ENCODE measurements at places on chromosomes 2 and 18.

- DNase-seq: no peak
Observed at GRCh38 chr2:37394263-37394662, 49.8 kb downstream of the QPCT start.

- DNase-seq: no peak
Observed at GRCh38 chr2:20377741-20378140, 27.1 kb upstream of the PUM2 start.

DNA sequence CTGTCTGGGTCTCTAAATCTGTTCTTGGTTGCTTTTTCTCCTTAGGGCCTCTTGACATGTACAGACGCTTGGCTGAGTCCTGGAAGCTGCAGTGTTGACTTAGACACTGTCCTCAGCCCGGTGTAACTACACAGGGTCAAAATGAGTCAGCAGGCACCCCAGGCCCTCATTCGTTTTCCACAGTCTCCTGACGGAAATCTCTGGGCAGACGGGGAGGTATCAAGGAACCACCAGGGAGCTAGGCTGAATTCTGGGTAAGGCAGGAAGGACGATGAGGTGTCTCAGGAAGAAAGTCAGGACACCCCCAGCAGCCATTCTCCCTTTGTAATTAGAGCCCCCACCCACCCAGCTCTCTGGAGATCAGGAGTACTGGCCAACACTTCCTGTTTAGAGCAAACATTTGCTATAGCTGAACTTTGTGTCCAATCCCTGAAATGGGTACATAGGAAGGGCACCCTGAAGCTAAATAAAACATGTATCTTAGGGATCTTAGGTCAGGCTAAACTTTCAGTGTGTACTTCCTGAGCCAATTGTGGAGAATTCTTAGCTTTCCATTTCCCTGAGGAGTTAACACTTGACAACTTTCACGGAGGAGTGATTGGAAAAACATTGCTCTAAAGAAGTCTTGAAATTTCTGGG lies 23.9 kb upstream of the EPAS1 start:
- no peak for DNase-seq

DNA sequence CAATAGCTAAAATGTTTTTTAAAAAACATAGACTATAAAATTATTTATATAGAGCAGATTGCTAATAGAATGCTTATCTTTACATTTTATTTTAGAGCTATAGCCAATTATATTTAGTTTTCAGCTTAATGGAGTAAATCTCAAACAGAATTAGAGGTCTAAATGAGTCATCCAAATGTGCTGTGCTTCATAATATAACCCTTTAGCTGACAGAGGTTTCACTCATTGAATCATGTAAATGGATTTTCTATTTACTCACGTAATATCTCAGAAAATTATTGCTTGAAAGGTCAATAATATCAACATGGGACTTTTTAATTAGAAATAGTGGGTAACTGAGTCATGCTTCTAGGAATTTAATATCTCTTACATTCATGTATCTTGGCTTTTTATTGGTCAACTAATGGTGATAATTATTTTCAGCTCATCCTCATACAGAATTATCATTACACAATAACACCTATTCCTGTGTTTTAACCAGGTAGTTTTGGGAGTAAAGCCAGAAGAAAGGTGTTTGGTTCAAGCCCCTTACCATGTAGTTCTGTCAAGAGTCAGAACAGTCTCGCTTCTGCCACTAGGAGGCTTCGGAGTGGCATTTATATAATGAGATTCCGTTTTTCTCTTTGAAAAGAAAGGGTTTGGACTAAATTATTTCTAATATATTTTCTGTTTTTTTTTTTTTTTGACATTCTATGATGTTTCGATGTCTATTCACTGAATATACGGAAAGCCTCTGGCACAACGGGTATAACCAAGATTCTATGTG lies 217.6 kb downstream of the CDH7 start:
- DNase-seq: no peak

- no peak for DNase-seq
Observed at GRCh38 chr2:120539937-120540718, 194.2 kb downstream of the INHBB start.

DNA sequence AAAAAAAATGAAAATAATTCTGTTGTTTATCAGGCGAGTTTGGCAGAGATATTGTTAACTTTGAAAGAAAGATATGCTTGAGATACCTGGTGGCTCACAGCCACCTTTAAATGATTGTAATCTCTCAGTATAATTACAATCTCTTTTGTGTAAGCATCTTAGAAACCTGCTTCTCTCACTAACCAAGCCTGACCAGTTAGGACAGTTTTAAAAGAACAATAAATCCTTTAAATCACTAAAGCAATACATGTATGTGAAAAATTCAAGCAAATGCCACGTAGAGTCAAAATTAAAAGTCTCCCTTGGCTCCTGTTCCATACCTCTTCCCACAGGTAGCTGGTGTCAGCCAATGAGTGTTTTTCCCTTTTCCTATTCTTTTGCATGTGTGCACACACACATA lies 15.7 kb upstream of the SGPP2 start:
- no peak for DNase-seq

GRCh38 chr18:35513181-35513936 lies 15.6 kb upstream of the INO80C start:
- DNase-seq: no peak

DNA sequence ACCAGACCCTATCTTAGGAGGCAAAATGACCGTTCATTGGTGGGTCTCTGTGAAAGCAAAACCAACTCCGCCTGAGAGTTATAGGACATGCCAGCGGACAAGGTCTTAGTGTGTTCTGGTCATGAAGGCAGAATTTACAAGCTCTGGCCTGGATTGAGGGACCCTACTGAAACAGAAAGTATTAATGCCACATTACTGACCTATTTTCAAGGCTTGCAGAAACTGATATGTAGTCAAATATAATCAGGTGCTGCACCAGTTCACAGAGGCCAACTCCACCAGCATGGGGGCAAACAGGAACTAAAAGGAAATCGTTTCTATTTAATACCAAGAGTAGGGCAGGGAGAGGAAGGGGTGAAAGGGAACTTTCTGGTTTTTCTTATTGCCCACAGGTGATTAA lies 19.7 kb downstream of the TYMS start:
- no peak for DNase-seq

DNA sequence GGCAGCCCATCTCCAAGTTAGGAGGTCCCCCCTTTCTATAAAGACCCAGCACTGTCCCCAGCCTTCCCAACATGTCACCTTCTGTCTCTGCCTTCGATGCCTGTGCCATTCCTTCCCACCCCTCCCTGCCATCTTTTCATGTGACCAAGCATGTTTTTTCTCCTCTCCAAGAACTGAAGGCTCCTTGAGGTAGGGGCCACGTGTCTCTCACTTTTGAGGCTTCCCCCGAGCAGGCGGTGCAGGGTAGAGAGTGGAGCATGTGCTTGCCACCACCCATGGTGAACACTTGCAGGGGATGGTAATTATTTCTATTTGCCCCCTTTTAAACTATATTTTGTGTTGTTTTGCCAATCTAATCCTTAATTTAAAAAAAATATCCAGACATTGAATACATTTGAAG lies 168.4 kb downstream of the ACKR3 start:
- no peak for DNase-seq

- no peak for DNase-seq
Observed at GRCh38 chr18:10965119-10965518, 184.2 kb downstream of the PIEZO2 start.

DNA sequence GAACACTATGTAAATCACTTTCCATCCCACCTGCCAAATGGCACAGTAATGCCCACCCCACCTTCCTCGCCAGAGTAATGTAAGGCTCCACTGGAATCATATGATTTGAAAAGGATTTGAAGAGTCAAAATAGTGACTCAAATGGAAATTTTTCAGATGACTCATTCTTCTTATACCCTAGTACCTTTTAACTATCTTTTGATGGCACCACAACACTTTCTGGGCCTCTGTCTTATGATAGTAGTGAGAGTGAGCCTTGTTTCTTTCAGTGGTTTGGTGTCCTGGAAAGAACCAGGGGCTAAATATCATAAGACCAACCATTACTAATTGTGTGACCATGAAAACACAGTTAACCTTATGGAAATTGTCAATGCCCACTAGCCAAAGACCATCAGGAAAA lies 235.4 kb upstream of the SLC14A2 start:
- DNase-seq: no peak

DNA sequence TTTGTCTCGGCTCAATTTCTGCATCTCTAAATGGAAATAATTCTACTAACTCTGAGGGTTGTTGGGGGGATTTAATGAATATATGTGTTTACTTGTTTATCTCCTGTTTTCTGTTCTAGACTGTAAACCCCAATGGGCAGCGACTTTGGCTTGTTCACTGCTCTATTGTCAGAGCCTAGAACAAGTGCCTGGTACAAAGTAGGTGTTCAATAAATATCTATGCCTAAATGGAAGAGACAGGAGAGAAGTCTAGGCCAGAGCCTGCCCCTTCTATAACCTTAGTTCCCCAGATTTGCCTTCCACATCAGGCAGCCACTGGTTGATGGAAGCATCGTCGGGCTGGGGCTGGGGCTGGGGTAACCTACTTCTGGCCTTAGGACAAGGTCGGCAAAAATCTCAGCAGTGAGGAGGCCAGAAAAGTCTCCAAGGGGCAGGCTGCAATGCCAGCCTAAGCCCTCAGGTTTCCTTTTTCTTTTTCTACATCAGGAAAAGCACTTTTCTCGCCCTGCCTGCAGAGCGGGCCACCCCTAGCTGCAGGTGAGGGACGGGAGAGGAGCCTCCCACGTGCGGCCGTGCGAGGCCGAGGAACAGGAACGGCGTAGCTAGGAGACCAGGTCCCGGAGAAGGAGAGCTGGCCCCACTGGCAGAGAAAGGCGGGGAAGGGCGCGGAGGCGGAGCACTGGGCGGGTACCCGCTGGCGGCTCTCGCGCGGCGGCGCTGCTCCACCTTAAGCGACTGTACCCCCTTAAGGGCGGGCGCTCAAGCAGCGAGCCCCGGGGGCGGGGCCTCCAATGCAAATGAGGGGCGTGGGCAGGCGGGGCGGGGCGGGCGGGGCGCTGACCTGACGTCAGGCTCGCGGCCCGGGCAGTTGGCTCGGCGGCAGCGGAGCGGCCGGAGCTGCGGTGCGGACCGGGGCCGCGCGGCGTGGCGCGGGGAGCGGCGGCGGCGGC lies at the start of gene CNNM4:
Gene CNNM4, plus strand, starts transcription at position 867 of the 950 bp plus-strand sequence. CDS start 98 bp downstream, outside the sequence.
- peak; percentile 97 for DNase-seq

DNA sequence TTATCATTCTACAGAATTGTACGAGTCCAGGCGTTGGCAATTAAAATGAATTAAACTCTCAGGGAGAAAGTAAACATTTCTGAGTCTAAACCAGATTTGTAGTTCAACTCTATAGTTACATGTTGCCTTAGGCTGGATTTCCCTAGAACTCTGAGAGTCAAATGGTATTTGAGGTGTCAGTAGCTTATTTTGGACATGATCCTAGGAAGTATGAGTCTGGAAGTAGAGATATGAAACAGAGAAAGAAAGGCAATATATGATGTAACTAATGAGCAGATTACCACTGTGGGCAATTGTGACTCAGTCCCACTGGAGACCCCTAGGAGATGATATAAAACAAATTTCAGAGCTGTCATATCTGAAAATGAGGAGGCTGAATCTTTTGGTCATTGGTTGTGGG lies 199.1 kb upstream of the UBE2E3 start:
- DNase-seq: no peak

DNA sequence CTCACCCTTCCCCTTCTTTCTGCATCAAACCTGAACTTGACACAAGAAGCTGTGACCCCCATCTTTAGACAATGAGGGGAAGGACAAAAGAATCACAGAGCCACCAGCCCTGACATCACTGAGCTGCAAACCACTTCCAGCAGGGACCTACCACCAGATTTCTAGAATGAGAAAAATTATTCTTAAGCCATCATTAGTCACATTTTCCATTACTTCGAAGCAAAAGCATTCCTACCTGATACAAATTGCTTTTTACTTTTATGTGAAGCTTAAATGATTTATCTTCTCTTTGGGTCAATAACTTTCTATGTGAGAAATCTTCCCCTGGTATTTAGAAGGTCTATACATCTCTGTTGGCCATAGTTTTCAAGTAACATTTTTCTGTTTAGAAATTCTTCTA lies 134.8 kb downstream of the TCF4 start:
- no peak for DNase-seq

GRCh38 chr18:59057969-59058368 lies 81.7 kb upstream of the SEC11C start:
- no peak for DNase-seq

DNA sequence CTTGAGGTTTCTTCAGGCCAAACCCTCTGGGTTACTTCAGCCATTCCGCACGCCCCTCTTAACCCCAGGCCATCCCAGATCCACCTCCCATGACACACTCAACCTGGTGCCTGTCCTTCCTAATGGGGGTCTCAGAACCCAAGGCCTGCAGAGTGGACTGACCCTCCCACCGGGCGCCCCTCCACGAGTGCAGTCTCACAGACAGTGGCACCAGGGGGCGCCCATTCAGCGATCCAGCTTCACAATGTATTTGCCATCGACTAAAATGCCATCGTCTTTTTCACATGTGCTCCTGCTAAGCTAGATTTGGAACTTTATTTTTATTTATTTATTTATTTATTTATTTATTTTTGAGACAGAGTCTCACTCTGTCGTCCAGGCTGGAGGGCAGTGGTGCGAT lies 38.5 kb downstream of the INPP5D start:
- no peak for DNase-seq

- DNase-seq: no peak
Observed at GRCh38 chr2:190469771-190470170, 61.6 kb downstream of the MFSD6 start.

- no peak for DNase-seq
Observed at GRCh38 chr18:61972389-61973264, 79.8 kb upstream of the RNF152 start.

- no peak for DNase-seq
Observed at GRCh38 chr2:71275939-71276310, 49.0 kb upstream of the PAIP2B start.

- no peak for DNase-seq
Observed at GRCh38 chr18:21444465-21445212, 155.9 kb downstream of the ESCO1 start.

- DNase-seq: no peak
Observed at GRCh38 chr18:7470101-7470500, 97.0 kb upstream of the PTPRM start.

GRCh38 chr18:8735274-8735673 lies 29.9 kb downstream of the MTCL1 start:
- DNase-seq: no peak

DNA sequence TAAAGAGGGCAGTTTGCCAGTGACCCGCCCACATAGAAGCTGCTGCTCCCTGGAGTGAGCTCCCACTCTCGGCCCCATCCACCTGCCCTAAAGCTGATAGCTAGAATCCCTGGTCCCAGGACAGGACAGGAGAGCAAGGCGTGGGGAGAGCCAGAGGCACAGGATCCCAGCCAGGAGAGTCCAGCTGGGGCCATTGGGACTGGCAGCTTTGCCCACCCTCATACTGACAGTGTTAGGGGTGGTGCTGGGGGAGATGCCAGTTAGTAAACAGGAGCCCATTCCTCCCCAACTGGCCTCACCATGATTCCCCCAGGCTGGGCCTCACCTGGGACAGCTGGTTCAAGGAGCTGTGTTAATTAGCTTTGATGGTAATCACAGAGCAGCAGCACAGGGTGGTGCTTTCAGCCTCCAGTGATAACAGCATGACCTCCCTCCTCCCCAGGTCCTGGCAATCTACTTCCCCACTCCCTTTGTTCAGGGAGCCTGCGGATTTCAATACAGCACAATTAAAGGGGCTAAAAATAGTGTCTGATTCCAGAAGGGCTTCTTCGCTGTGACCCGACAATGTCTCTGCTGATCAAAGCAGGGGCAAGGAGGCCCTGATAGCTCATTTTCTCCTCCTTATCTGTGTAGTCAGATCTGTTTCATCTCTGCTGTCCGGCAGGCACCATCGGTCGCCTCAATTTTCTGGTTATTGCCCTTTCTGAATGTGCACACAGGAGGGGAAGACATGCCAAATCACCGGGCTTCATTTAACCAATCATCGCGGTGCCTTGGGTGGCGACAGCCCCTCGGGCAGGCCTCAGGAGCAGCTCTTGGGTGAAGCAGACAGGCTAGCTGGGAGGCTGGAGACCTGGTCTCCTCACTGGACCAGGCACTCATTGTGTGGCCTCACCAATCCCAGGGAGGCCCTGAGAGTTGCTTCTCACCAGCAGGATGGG lies 119.9 kb upstream of the TEX51 start:
- no peak for DNase-seq

Measured in ecto neural progenitor cell (in vitro differentiated cells).